ENCODE measurements at places on chromosomes 13 and 19.

DNA sequence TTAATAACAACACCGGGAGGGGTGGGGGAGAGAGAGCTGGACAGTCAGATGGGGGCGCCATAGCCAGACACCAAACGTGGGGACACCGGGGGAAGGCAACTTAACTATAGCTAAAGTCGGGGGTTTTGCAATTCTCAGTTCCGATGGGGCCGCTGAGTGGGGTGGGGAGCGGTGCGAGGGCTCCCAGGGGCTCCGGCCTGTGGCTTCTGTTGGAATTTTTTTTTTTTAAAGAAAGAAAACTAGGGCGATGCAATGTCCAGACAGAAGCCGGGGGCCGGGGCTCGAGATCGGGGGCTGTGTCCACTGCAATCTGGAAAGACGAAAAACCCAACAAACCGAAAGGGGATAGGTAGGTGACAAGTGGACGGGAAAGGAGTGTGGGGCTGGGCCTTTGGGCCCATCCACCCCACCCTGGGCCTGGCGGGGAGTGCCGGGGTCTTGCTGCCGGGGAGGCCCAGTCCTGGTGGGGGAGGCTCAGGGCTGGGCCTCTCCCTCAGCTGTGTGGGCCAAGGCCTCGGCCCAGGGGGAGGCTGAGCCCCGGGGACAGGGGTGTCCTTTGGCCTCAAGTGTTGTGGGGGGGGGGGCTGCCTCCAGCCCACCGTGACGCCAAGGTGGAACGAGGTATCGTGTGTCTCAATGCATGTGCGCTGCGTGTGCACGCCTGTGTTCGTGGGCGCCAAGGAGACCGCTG lies 17.3 kb downstream of the PRKCSH start:
- no peak for DNase-seq

DNA sequence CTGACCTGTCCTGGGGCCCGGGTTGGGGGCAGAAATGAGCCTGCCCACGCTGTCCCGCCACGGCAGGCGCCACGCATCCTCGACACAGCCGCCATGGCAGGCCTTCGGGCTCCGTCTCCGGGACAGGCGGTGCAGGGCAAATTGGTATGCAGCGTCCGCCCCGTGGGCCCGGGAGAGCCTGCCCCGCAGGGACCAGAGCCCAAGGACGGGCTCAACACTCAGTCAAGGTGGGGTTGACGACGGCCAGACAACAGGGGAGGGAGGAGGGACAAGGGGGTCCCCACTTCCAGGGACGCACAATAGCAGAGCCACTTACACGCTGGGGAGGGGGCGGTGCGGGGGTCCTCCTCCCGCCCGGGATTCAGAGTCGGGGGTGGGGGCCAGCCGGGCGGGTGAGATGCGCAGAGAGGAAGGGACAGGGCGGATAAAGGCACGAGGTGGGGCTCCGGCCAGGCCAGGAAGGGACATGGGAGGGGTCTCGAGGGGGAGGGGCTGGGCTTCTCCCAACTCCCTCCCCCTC lies 1.2 kb downstream of the CTXN1 start:
- DNase-seq = no peak

- DNase-seq = no peak
Observed at GRCh38 chr13:101018720-101019119, 344.1 kb upstream of the TMTC4 start.

DNA sequence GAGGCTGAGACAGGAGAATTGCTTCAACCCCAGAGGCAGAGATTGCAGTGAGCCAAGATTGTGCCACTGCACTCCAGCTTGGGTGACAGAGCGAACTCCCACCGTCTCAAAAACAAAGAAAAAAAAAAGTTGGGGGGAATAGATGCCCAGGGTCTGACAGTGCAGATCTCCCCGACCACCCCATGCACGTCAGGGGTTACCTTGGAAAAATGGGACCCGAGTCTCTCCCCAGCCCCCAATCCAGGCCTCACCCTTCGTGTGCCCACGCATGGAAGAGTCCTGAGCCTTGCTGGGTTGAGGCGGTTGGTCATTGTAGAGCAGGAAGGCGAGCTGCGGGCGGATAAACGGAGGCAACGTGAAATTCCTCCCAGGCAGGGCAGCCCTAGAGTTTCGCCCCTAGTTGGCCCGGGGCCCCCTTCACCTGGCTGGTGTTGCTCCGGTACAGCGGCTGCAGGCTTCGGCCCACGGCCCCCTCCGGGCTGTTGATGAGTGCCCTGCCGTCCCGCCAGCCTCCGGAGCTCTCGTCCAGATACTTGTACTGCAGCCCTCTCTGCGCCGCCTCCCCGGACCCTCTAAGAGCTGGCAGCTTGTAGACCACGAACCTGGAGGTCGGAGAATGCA lies 588 bp downstream of the DNASE2 start:
- no peak for DNase-seq

- no peak for DNase-seq
Observed at GRCh38 chr19:49475995-49476880, 2.2 kb downstream of the FLT3LG start.

DNA sequence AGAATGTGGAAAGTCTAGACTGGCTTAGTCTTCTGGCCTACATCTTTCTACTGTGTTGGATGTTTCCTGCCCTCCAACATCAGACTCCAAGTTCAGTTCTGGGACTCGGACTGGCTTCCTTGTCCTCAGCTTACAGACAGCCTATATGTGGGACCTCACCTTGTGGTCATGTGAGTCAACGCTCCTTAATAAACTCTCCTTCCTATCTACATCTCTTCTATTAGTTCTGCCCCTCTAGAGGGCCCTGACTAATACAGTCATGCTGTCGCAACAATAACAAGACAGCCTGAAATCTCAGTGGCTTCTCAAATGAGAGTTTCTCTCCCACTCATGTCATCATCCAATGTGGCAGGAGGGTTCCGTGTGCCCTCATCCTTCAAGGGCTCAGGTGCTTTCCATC lies 347.8 kb downstream of the MZT1 start:
- DNase-seq = no peak

DNA sequence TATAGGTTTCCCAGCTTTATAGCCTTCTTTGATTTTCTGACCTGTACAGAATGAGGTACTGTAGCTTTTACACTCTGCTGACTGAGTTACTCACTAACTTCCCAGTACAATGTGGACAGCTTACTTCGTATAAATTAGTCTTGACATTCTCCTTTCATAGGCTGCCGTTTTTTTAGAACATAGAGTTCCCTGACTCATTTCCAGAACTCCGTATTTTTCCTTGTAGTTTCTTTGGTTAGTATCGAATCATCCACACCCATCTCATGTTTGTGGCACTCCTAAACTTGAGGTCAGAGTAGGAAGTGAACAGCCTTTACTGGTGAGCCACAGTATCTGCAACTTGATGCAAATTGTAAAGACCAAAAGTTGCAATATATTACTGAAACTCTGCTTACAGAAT lies 303.9 kb downstream of the SLITRK5 start:
- DNase-seq = no peak

- DNase-seq = no peak
Observed at GRCh38 chr19:42295342-42295741, 6.6 kb upstream of the PRR19 start.

GRCh38 chr13:89066868-89067466 lies 1395.8 kb downstream of the SLITRK5 start:
- no peak for DNase-seq

GRCh38 chr19:29372921-29373797 lies 152.6 kb upstream of the VSTM2B start:
- DNase-seq = no peak

Measured in tibial nerve (tissue), 4 donors.